ENCODE measurements at places on chromosomes 4 and X. TPM values are rescaled to one million over a fixed set of nuclear protein-coding genes. Genes with fewer than 3 reads are reported as not detected.

- no peaks in the 10 kb centered on the region for H3K36me3 ChIP-seq
- no peak overlapping the region for H3K4me3 ChIP-seq
- no peak for DNase-seq
- no peak overlapping the region for H3K27ac ChIP-seq
Observed at GRCh38 chrX:70128071-70128470, 5.2 kb upstream of the IGBP1 start.

DNA sequence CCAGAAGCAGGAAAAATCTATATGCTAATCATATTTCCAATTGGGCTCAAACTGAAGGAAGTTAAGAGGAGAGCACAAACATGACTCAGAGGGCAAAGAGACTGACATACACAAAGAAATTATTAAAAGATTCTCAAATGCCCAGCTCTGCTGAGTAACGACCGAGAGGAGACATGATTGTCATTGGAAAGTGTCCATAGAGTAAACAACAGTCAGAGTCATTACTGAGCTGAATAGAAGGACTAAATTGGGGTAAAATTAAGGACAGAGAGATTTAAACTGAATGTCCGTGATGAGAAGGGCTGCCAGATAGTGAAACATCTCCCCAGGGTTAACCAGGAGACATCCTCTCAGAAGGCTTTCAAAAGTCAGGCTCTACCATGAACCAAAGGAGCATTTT lies 111.2 kb upstream of the GALNT7 start:
- H3K4me3 ChIP-seq = peak overlapping the region; percentile 2
- DNase-seq = peak; percentile 25
- no peaks in the 10 kb centered on the region for H3K36me3 ChIP-seq
- no peaks in the 10 kb centered on the region for H3K27me3 ChIP-seq

DNA sequence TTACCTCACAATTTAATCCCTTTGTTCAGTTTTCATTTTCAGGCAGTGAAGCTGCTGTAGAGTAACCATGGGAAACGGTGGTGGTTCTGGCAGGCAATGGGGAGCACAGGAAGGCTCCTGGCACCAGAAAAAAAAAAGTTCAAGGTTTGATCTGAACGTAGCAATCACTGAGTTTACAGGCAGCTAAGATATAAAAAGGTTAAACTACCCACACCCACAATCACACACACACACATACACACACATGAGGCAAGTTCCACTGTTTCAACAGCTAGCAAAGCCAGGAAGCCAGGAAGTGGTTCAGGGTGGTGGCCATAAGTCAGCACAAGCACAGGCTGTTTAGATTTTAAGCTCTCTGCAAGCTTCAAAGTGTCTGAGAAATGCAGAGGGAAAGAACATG lies at the start of gene SULT1B1:
Gene SULT1B1, minus strand, starts transcription at position 166 of the 400 bp plus-strand sequence. CDS start 5,403 bp downstream, outside the sequence.
- DNase-seq = no peak
- no peaks in the 10 kb centered on the region for H3K27me3 ChIP-seq
- H3K36me3 ChIP-seq = no peaks in the 10 kb centered on the region
- peaks cover 5% of the 10 kb centered on the region for H3K4me1 ChIP-seq
- H3K4me3 ChIP-seq = peak within 1 kb of the TSS; percentile 39
- H3K27ac ChIP-seq = no peak within 1 kb of the TSS

GRCh38 chrX:154486396-154487207 lies at the start of gene UBL4A:
Gene UBL4A (minus strand): TSS chrX:154486615. CDS start chrX:154486584, 31 bp downstream.
- no peaks in the 10 kb centered on the region for H3K4me1 ChIP-seq
- DNase-seq = peak; percentile 65
- no peaks in the 10 kb centered on the region for H3K36me3 ChIP-seq

The ZNF674 gene
- 1.7 TPM for total RNA-seq

The SPACA5 gene
- not detected for total RNA-seq

Measured in SJCRH30 (cell line).